ENCODE measurements at places on chromosomes 12 and 14.
A peak's percentile ranks its signal among the peaks of the same experiment; 100 is the strongest.

GRCh38 chr12:90253674-90254181, 545.1 kb upstream of the ATP2B1 start:
- DNase-seq: peak; percentile 74

- DNase-seq: peak; percentile 20
Observed at GRCh38 chr12:26318661-26319068, 123.3 kb downstream of the SSPN start.

DNA sequence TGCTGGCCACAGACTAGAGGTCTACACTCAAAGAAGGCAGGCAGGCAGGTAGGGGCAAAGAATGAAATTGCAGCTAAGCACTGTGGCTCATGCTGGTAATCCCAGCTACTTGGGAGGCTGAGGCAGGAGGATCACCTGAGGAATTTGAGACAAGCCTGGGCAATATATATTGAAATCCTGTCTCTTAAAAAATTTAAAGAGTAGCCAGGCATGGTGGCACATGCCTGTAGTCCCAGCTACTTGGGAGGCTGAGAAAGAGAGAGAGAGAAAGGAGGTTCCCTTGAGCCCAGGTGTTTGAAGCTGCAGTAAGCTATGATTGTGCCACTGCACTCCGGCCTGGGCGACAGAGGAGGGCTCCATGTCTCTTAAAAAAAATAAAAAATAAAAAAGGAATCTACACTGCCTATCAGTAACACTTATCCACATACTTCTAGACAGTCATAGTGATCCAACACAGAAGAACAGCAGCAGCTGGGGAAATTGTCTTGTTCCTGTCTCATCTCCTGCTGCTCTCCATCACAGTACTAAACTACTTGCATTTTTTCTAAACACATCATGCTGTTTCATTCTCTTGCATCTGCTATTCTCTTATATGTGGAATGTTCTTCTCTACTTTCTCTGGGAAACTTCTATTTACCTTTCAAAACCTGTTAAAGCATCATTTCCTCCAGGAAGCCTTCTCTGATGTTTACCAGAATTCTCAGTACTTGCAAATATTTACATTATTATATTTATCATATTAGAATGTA, 57.2 kb downstream of the ATF7 start:
- no peak for DNase-seq

DNA sequence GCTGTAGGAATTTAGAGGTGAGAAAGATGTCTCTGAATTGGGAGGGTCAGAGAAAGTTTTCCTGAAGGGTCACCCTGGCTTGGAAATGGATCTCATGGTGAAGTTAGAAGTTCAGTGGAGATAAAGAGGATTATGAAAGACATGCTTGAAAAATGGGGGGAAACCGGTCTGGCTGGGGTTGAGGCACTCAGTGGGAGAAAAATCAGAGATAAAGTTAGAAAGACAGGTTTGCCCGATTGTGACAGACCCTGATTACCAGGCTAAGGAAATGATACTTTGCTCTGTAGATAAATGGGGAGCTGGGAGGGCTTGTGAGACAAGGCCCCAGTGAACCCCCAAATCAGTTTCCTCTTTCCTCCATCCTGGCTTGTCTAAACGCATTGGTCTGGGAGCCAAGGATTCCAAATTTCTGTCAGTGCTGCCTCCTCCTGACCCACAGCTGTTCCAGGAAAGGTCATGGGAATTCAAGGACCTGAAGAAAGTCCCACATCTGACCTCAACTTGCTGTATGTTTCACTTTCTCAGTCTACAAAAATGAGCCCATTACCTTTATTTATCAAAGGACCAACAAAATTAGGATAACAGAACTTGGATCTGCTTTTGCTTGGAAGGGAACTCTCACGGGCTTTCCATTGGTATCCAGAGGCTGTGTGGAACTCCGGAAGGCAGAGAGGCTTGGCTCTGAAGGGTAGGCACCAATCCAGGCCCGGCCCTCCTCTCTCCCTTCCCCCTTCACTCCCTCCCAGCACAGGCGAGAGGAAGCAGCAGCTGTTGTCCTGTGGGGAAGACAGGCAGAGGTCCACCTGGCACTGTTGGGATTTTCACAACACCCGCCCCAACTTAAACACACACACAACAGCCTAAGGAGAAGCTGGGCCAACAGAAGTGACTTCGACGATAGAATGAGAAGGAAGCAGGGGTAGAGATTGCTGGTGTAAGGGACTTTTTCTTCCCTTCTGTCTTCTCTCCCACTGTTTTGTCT, 3.4 kb upstream of the RNASE7 start:
- no peak for DNase-seq

DNA sequence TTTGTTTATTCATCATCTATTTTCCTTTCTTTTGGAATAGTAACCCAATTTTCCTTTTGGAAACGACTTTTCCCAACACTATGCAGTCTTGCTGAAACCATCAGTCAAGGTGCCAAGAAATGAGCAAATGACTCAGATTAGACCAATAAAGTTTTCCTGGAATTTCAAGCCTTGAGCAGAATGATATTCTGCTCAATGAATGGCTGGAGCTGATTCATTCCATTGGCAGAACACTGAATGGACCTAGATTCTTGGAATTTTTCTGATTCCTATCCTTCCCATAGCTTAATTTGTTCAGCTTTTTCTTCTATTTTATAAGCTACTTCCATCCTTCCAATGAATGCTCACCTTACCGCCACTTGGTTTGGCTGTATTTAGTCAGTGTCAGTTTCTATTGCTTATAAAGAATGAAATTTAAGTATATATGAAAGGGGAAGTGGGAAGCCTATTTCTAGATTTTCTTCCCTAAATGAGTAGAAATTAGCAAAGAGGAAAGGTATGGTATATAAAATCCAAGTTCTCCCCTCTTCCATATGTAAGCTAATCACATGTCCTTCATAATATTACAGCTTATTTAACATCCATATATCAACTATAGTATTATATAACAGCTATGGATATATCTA, 89.0 kb downstream of the C14orf39 start:
- DNase-seq: no peak

DNA sequence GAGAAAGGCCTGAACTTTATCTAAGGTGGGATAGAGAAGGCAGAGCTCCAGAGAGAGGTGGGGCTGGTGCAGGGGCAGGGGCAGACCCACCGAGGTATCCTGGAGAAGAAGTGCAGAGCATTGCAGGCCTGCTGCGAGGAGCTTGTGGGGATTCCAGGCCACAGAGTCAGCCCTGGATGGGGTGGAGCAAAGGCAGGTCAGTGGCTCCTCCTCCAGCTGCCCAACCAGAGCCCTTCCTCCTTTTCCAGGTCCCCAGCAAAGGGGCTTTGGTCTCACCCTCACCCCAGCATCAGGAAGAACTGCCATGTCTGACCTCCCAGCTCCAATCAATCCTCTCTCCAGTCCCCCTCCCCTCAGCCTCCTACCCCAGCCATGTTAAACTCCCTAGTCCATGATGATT, 19.8 kb upstream of the ZNF740 start:
- no peak for DNase-seq

- no peak for DNase-seq
Observed at GRCh38 chr12:15201056-15201455, 20.2 kb downstream of the RERG start.

- no peak for DNase-seq
Observed at GRCh38 chr12:65568517-65568916, 255.8 kb upstream of the HMGA2 start.

DNA sequence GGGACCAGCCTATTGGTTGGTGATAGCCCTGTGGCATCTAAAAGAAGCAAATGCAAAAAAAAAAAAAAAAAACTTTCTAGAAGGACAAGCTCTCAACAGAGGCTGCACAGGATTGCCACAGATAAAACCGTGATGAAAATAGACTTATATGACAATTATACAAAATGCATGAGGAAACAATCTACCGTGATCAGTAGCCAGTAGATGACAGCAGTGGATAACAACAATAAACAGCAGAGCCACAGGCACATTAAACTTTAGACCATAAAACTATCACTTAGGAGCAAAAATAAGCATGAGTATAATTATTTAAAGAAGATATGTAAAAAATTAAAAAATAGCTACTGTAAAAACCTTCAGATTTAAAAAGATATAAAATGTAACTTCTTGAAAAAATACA, 183.5 kb upstream of the ABCD2 start:
- DNase-seq: no peak

DNA sequence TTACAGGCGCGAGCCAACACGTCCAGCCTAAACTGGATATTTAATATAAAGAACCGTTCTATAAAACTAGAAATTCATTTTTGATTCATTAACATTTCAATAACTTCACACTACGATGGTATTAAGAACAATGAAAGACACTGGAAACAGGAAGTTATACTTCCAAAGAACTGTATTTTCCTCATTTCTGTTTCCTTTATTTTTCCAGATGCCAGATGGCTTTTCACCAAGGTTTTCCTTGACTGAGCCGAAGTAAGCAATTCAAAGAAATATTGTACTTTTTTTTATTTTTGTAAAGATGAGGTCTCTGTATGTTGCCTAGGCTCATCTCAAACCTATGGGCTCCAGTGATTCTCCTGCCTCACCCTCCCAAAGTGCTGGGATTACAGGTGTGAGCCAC, 28.2 kb downstream of the EEA1 start:
- DNase-seq: no peak

DNA sequence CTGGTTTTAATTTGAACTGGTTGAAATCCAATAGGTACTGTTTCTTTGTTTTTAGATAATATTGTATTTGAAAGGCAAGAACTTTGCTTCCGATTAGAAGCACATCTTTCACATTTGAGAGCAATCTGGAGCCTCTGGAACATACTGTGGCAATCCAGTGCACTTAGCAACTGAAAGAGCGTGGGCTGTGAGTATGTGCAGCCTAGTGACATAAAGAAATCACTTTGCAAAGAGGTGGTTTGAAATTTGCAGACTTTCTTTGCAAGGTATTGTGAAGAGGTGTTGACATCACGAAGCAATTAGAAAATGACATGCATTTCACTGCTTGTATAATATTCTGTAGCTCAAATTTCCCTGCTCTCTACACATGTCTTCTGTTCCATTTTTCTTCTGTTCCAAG, 23.5 kb upstream of the CFAP54 start:
- DNase-seq: no peak
